CD4-positive, alpha-beta T cell treated with Interleukin-6 at 100 ng/mL for 8 hours (primary cell): ENCODE measurements at places on chromosomes 11 and 22.

DNA sequence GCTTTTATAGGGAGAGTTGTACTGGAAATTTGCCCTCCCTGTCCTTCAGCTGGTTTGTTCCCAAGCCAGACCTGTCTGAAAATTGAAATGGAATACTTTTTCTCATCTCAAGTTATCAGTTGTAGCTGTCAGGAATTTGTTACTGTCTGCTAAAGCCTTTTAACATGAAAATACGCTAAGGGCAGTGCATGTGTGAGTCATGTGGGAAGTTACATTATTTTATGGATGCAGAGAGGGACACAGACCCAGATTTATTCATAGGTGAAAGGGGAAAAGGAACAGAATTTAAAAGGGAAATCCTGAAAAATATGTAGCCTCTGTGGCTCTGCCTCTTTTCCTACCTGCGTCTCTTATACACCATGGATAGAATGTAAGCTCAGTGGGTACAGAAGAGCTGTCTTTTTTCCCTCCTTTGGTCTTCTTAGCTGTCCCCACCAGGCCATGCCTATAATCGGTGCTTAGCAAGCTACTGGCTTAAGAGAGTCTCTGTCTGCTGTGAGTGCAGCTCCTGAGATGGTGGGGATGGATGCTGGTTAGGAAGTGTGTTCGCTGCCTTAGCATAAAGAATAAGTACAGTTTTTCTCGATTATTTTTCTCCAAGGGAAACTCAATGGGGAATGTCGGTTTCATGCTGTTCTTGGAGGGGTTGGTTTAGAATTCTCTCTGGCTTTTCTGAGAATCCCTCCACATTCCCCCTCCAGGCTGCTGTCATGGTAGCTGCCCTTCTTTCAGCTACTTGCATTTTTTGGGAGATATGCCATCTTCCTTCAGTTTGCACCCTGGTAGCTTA, 166.8 kb downstream of the TEAD1 start:
- DNase-seq: no peak

DNA sequence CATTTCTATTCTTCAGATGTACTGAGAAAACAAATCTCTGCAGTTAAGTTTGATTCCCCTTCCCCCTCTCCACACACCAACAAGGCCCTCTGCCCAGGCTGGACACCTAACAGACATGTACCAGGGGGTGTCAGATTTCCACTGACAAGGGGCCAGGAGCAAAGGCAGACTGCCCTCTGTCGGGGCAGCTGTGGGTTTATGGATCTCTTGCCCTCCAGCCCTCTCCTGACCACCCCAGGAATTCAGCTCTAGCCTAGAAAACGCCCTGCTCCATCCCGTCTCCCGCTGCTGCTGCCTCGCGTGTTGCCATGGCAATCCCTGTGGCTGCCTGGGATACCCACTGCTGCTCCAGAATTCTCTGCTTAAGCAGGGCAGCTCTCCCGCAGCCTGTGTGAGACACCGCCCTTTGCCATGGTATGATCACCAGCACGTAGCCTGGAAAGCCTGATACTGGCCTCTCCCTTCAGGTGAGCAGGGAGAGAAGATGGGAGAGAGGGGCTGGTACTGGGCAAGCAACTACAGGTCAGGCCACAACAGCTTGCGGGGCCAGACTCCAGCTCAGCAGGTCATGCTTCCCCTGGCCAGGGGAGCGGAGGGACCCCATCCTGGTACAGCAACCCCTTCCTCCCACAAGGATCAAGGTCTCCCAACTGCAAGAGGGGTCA, 41.6 kb downstream of the BUD13 start:
- no peak for DNase-seq

- no peak for DNase-seq
Observed at GRCh38 chr11:120223793-120224192, 13.0 kb downstream of the OAF start.

GRCh38 chr11:106989078-106989455, 29.2 kb downstream of the GUCY1A2 start:
- DNase-seq: no peak

GRCh38 chr11:123567466-123567865, 87.0 kb downstream of the SCN3B start:
- no peak for DNase-seq

DNA sequence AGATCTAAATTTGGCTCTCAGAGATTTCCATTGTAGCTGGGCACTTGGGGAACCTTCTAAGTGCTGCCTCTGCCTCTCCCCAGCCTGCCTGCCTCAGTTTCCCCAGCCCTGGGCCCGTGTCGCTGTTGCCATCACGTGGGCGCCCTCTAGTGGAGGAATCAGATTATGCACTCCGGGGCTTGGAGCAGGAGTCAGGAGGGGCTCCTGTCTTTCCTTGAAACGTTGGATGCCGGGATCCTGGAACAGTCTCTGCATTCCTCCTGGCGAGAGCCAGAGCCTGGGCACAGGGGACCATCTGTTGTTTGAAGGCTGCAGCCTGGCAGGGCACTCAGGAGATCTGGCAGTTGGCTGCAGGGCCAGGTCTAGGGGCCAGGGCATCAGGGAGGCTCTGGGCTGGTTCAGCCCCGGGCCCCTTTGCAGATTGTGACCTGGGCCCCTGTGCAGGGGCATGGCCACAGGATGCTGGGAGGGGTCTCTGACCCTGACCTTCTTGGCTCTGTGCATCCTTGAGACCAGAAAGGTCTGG, 71.6 kb downstream of the LRP5 start:
- DNase-seq: peak; percentile 41
